ENCODE measurements at places on chromosomes 11 and 22. TPM values are rescaled to one million over a fixed set of nuclear protein-coding genes. Genes with fewer than 3 reads are reported as not detected.

Gene KCNA4
- not detected for total RNA-seq

DNA sequence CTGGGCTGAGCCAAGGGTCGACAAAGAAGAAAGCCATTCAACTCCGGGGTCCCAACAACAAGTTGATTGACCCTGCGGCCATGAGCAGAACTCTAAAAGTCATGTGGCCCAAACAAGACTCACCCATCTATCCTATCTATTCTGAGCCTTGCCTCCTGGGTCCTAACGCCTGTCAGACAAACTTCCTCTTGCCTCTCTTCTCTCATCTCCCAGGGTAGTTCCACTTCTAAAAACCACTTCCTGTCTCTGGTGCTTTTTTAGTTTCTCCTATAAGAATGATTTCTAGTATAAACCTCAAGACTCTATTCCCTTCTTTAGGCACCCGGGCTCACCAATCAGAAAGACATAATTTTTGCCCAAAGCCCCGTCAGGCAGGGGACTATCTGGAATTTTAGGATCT, 530.2 kb downstream of the DLG2 start:
- no peaks in the 10 kb centered on the region for H3K27me3 ChIP-seq
- DNase-seq: no peak
- H3K4me1 ChIP-seq: no peaks in the 10 kb centered on the region

- H3K27ac ChIP-seq: no peak within 1 kb of the TSS
- peak; percentile 60 for DNase-seq
- no peaks in the 10 kb centered on the region for H3K27me3 ChIP-seq
- H3K4me1 ChIP-seq: peaks cover 9% of the 10 kb centered on the region
- no peaks in the 10 kb centered on the region for H3K36me3 ChIP-seq
- H3K4me3 ChIP-seq: peak within 1 kb of the TSS; percentile 65
These were observed at the start of gene MAPK8IP1 for GRCh38 chr11:45885274-45885920. MAPK8IP1 (plus strand) TSS chr11:45885651; CDS start chr11:45885821, 170 bp downstream.

DNA sequence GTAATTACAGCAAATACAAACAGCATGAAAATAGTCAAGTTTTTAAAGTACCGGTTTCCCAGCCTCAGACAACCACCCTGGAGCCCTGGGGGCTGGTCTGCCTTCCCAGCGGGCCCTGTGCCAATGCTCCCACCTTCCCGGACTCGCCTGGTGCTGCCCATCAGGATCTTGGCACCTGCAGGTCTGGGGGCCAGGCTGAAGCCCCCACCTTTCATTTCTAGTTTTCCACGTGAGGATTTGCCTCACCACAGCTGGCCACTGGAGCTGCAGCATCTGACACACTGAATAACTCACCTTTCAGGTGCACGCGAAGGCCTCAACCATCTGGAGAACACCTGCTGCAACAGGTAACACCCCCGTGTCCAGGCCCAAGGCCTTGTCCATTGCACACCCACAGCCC, 108.7 kb upstream of the THY1 start:
- peaks cover 3% of the 10 kb centered on the region for H3K27me3 ChIP-seq
- no peak overlapping the region for H3K4me3 ChIP-seq
- H3K4me1 ChIP-seq: no peaks in the 10 kb centered on the region

DNA sequence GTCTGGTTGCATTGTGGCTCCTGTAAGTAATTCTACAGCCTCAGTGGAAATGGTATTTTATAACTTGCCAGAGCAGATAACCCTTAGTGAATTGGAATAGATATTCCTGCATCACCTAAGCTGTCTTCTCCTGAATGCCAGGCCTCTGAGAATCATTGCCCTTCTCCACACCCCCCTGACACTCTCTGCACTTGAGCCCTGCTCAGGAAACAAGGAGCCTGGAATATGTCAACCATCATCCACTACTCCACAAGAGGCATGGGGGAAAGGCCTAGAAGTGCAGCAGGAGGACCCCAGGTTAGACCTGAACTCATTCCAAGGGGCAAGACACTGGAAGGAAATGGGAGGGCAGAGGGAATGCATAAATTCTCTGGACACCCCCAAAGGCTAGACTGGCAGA, 72.4 kb downstream of the DSCAML1 start:
- H3K4me1 ChIP-seq: no peaks in the 10 kb centered on the region
- H3K36me3 ChIP-seq: no peaks in the 10 kb centered on the region
- no peak overlapping the region for H3K27ac ChIP-seq
- no peak overlapping the region for H3K4me3 ChIP-seq
- no peak for DNase-seq

- H3K27me3 ChIP-seq: no peaks in the 10 kb centered on the region
- H3K36me3 ChIP-seq: peaks cover 29% of the 10 kb centered on the region
- DNase-seq: no peak
- H3K4me1 ChIP-seq: peaks cover 53% of the 10 kb centered on the region
- peak overlapping the region; percentile 78 for H3K27ac ChIP-seq
- no peak overlapping the region for H3K4me3 ChIP-seq
These were observed 4.6 kb downstream of the TNRC6B start for GRCh38 chr22:40182231-40182835.

Gene RASGRP2
- 300 TPM for total RNA-seq

DNA sequence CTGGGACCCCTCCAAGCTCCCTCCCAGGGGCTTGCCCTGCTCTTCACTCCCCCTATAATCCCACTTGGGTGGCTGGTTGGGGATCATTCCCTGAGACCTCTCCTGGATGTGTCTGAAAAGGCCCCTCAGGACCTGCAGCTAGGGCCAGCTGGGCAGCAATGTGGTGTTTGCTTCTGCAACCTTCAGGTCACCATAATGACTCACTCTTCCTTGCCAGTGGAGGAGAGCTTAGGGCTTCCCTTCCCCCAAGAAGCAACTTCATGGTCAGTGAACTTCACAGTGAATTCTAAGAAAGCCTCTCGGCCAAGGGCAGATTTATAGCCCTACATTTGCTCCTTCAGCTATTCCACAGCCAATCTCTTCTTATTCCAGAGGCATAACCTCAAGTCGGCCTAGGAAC, 45.1 kb upstream of the TSPAN18 start:
- H3K4me1 ChIP-seq: peaks cover 47% of the 10 kb centered on the region
- peaks cover 8% of the 10 kb centered on the region for H3K36me3 ChIP-seq
- H3K4me3 ChIP-seq: peak overlapping the region; percentile 72
- peak overlapping the region; percentile 90 for H3K27ac ChIP-seq
- no peak for DNase-seq
- H3K27me3 ChIP-seq: peaks cover 3% of the 10 kb centered on the region

GRCh38 chr11:75759832-75760231, 8.7 kb upstream of the DGAT2 start:
- no peak overlapping the region for H3K4me3 ChIP-seq
- DNase-seq: no peak
- peaks cover 3% of the 10 kb centered on the region for H3K27me3 ChIP-seq

GRCh38 chr11:122893131-122893530, 10.6 kb downstream of the JHY start:
- no peaks in the 10 kb centered on the region for H3K27me3 ChIP-seq
- no peaks in the 10 kb centered on the region for H3K36me3 ChIP-seq
- no peak overlapping the region for H3K27ac ChIP-seq
- H3K4me1 ChIP-seq: no peaks in the 10 kb centered on the region

DNA sequence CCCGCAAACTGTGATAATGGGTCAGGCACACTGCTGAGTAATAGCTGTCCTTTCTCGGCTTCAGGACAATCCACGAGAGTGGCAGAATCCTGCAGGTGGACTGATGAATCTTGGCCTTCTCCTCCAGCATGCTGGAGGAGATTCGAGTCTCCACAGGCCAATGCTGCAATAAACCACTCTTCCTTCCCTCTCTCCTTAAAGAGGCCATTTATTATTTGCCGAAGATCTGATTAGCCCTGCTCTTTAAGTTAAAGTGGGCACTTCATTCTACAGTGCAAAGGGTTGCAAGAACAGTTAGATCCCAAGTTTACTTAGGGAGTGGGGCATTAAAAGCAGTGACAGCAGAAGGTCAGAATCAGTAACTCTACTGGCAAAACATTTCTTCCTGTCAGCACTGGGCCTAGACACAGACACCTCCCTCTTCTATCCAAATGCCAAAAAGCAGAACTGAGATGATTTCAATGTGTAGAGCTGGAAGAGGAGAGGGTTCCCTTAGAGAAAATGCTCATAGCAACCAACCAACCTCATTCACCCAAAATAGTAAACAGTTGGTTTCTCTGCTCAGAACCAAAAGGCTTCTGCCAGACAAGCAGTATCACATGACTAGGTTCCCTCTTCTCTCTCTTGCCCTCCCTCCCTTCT, 121.7 kb downstream of the SGSM3 start:
- no peaks in the 10 kb centered on the region for H3K27me3 ChIP-seq
- no peak for DNase-seq
- peaks cover 3% of the 10 kb centered on the region for H3K36me3 ChIP-seq
- no peak overlapping the region for H3K4me3 ChIP-seq
- no peak overlapping the region for H3K27ac ChIP-seq
- H3K4me1 ChIP-seq: peaks cover 31% of the 10 kb centered on the region

GRCh38 chr22:22061085-22062077, 78.8 kb upstream of the TOP3B start:
- no peak overlapping the region for H3K4me3 ChIP-seq
- H3K4me1 ChIP-seq: no peaks in the 10 kb centered on the region
- no peaks in the 10 kb centered on the region for H3K36me3 ChIP-seq
- DNase-seq: no peak
- H3K27me3 ChIP-seq: peaks cover 23% of the 10 kb centered on the region

Gene HIPK3
- total RNA-seq: 43.8 TPM

DNA sequence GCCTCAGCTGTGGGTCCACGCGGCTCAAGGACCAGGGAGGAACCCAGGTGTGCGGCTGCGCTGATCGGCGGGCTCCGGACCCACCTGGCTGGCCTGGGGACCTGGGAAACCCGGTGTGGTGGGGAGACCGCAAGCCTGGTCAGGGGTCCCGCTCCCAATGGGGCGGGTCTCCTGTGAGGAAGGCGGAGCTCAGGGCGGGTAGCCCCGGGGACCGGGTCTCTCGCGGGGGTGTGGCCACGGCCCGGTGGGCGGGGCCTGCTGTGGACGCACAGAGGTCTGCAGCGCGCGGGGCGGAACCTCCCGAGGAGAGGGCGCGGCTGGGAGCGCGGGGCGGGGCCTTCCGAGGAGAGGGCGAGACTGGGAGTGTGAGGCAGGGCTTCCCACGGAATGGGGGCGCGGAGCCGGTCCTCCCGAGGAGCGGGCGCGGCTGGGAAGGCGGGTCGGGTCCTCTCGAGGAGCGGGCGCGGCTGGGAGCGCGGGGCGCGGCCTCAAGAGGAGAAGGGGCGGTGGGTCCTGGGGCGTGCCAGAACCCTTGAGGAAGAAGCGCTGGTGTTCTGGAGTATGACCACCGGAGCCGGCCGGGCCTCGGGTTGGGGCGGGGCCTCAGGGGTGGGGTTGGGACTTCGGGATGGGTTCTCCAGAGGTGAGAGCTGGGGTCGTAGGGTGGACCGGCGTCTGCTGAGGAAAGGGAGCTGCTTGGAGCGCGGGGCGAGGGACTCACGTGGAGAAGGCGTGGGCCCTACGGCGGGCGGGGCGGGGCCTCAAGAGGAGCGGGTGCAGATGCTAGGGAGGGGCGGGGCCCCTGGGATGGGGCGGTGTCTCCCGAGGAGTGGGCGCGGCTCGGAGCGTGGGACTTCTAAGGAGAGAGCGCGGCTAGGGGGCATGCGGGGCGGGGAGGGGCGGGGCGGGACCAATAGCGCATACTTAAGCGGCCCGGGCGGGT, 20.8 kb downstream of the DGCR6L start:
- peaks cover 18% of the 10 kb centered on the region for H3K4me1 ChIP-seq
- H3K36me3 ChIP-seq: no peaks in the 10 kb centered on the region
- DNase-seq: peak; percentile 92

DNA sequence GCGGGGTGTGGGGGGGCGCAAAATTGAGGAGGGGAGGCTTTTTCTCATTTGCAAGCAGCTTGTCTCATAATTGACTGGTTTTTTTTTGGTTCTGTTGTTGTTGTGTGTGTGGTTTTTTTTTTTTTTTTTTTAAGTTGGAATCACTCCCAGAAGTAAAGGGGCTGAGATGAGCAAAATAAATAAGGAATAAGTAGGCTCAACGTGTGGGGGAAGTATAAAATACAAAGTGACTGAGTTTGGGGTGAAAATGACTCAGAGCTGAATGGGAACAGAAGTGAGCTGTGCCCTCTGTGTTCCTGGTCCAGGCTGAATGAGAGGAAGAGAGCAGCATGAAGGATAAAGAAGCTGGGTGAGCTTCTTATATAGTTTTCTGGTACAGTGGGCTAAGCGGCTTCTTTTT, 90.0 kb downstream of the GRIK4 start:
- H3K4me1 ChIP-seq: no peaks in the 10 kb centered on the region
- no peak overlapping the region for H3K27ac ChIP-seq
- no peak for DNase-seq
- no peaks in the 10 kb centered on the region for H3K36me3 ChIP-seq
- no peak overlapping the region for H3K4me3 ChIP-seq
- no peaks in the 10 kb centered on the region for H3K27me3 ChIP-seq

Gene RAPSN
- total RNA-seq: 0.48 TPM

Gene ENTHD1
- 0.21 TPM for total RNA-seq

Gene TSSK2
- total RNA-seq: not detected

Gene PVALB
- not detected for total RNA-seq

DNA sequence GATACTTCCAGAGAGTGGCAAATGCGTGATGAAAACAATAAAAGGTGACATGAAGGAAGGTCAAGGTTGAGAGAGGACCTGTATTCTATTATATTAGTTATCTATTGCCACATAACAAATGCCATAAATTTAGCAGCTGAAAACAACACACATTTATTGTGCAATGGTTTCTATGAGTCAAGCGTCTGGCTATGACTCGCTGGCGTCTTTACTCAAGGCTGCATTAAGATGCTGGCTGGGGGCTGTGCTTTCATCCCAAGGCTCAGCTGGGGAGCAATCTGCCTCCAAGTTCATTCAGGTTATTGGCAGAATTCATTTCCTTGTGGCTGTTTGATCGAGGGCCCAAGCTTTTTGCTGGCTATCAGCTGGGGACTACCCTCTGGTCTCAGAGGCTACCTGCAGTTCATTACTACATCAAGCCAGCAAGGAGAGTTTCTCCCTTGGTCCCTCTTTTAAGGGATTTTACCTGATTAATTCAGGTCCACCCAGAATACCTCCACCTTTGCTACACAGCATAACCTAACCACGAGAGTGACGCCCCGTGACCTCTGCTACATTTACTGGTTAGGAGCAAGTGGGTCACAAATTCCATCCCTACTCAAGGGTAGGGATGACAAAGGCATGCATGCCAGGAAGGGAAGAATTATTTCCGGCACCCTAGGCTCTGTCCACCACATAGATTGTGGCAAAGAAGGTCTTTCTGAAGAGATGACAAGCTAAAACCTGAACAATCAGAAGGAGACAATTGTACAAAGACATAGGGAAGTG, 549.1 kb downstream of the MN1 start:
- H3K4me3 ChIP-seq: no peak overlapping the region
- H3K27ac ChIP-seq: no peak overlapping the region
- DNase-seq: no peak
- H3K27me3 ChIP-seq: no peaks in the 10 kb centered on the region

Gene SPECC1L
- total RNA-seq: 53.1 TPM
